SK-N-SH (cell line): ENCODE measurements at places on chromosomes 3 and 15. TPM values are rescaled to one million over a fixed set of nuclear protein-coding genes. Genes with fewer than 3 reads are reported as not detected.

The SCN5A gene
- 0.18 and 0.21 TPM in 2 replicates for polyA plus RNA-seq

The OGG1 gene
- 26.8 and 30.9 TPM in 2 replicates for polyA plus RNA-seq

DNA sequence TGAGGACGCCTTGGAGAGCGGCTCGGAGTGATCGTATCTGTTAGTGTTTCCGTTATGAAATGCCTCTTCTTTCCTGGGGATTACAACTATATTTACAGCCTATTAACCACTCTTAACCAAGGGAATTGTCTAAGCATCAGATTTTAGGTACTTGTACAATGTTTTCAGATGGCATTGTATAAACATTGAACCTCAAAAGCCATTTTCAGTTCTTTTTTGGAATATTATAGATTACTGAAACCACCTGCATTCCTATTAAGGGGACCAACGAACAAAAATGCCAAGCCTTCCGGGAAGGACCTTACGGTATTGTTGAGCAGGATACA is 1.1 kb downstream of the NEO1 start:
- no peaks in the 10 kb centered on the region for H3K36me3 ChIP-seq
- H3K4me3 ChIP-seq = peak overlapping the region; percentile 78
- peaks cover 5% of the 10 kb centered on the region for H3K4me1 ChIP-seq
- DNase-seq = no peak
- no peaks in the 10 kb centered on the region for H3K27me3 ChIP-seq
- peak overlapping the region; percentile 82 for H3K27ac ChIP-seq

The ASB14 gene
- not detected in 2 replicates for polyA plus RNA-seq

DNA sequence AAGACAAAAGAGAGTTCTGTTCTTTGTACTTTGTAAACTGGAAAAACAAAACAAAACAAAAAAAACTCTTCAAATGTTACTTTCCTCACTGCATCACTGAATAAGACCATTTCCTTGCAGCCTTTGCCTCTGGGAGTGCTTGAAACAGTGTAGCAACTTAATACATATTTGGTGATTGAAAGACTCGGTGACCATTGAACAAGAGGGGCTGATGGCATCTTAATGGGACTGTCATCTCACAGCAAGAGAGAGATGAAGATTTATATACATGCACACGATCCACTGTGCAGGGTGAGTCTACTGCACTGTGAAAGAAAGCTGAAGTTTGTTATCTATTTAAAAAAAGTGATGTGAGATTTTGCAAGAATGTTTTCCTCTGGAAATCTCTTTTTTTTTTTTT is 111.9 kb upstream of the KLHL25 start:
- H3K4me3 ChIP-seq = no peak overlapping the region
- no peaks in the 10 kb centered on the region for H3K36me3 ChIP-seq
- H3K4me1 ChIP-seq = peaks cover 5% of the 10 kb centered on the region; the same call in 1 of the 2 replicates
- H3K27me3 ChIP-seq = no peaks in the 10 kb centered on the region
- no peak overlapping the region for H3K27ac ChIP-seq

DNA sequence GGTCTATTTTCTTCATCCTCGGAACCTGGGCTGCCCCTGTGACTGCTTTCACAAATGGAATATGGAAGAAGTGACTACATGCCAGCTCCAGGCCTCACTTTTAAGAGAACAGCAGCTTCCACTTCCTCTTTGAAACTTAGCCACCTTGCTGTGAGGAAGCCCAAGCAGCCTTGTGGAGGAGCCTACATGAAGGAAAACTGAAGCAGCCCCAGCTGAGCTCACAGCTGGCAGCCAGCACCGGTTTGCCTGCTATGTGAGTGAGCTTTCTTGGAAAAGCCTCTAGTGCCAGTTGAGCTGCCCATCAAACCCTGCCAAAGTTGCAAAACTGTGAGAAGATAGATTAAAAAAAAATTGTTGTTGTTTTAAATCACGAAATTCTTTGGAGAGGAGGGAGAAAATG is 498.0 kb upstream of the PROK2 start:
- peaks cover 3% of the 10 kb centered on the region for H3K4me1 ChIP-seq
- H3K27ac ChIP-seq = no peak overlapping the region

The ITIH3 gene
- polyA plus RNA-seq = 4.3 and 5.3 TPM in 2 replicates

GRCh38 chr3:100891827-100892226 is 101.4 kb downstream of the ABI3BP start:
- no peak overlapping the region for H3K27ac ChIP-seq
- DNase-seq = no peak
- no peaks in the 10 kb centered on the region for H3K36me3 ChIP-seq
- H3K4me3 ChIP-seq = no peak overlapping the region

The AGBL1 gene
- not detected in 2 replicates for polyA plus RNA-seq

The CRABP1 gene
- polyA plus RNA-seq = 1.0 and 1.6 TPM in 2 replicates

The SUSD5 gene
- 0.97 and 1.2 TPM in 2 replicates for polyA plus RNA-seq

- no peaks in the 10 kb centered on the region for H3K4me1 ChIP-seq
- no peaks in the 10 kb centered on the region for H3K27me3 ChIP-seq
- H3K27ac ChIP-seq = no peak overlapping the region
- no peak overlapping the region for H3K4me3 ChIP-seq
- no peaks in the 10 kb centered on the region for H3K36me3 ChIP-seq
These were observed 3.8 kb upstream of the KIF23 start for GRCh38 chr15:69410248-69410874.

- H3K4me1 ChIP-seq = peaks cover 21% of the 10 kb centered on the region
- no peaks in the 10 kb centered on the region for H3K27me3 ChIP-seq
- H3K27ac ChIP-seq = no peak overlapping the region
These were observed 86.1 kb downstream of the CCNL1 start for GRCh38 chr3:157073810-157074209.

GRCh38 chr3:18351069-18351628 is 74.0 kb downstream of the SATB1 start:
- H3K4me3 ChIP-seq = no peak overlapping the region
- peak overlapping the region; percentile 3; the same call in 1 of the 2 replicates for H3K27ac ChIP-seq
- no peak for DNase-seq
- H3K36me3 ChIP-seq = no peaks in the 10 kb centered on the region
- no peaks in the 10 kb centered on the region for H3K27me3 ChIP-seq

The CHRNB4 gene
- 0.30 and 0.55 TPM in 2 replicates for polyA plus RNA-seq

GRCh38 chr3:128849911-128850455 is 29.4 kb upstream of the ACAD9 start:
- H3K27ac ChIP-seq = no peak overlapping the region
- H3K4me3 ChIP-seq = no peak overlapping the region
- H3K27me3 ChIP-seq = no peaks in the 10 kb centered on the region
- H3K36me3 ChIP-seq = no peaks in the 10 kb centered on the region
- peaks cover 29% of the 10 kb centered on the region; the same call in 1 of the 2 replicates for H3K4me1 ChIP-seq

The UCN2 gene
- polyA plus RNA-seq = 0.50 and 0.69 TPM in 2 replicates

- no peaks in the 10 kb centered on the region for H3K27me3 ChIP-seq
- DNase-seq = no peak
- H3K27ac ChIP-seq = no peak overlapping the region
- H3K4me3 ChIP-seq = no peak overlapping the region
- H3K36me3 ChIP-seq = no peaks in the 10 kb centered on the region
- no peaks in the 10 kb centered on the region for H3K4me1 ChIP-seq
These were observed 61.7 kb upstream of the LRRN1 start for GRCh38 chr3:3737531-3737930.

- peaks cover 2% of the 10 kb centered on the region for H3K4me1 ChIP-seq
- H3K27me3 ChIP-seq = no peaks in the 10 kb centered on the region
- H3K4me3 ChIP-seq = no peak overlapping the region
- peaks cover 83% of the 10 kb centered on the region for H3K36me3 ChIP-seq
These were observed 47.1 kb downstream of the MKRN2 start for GRCh38 chr3:12603969-12604368.

DNA sequence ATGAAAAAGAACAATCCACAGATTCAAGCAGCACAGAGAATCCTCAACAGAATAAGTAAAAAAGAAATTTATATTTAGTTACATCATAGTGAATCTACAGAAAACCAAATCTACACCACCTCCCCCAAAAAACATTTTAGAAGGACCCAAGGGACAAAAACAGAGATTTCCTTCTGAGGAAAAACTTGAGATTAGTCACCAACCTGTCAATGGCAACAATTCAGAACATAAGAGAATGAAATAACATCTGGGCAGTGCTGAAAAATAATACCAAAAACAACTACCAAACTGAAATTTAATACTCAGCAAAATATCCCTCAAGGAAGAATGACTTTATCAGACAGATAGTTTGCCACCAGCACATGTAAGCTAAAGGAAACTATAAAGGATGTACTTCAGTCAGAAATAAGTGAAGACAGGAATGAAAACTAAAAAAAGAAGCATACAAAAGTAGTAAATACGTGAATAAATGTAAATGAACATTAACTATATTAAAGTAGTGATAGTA is 260.7 kb downstream of the ULK4 start:
- no peak overlapping the region for H3K4me3 ChIP-seq
- DNase-seq = no peak
- H3K4me1 ChIP-seq = no peaks in the 10 kb centered on the region
- no peaks in the 10 kb centered on the region for H3K27me3 ChIP-seq
- H3K36me3 ChIP-seq = no peaks in the 10 kb centered on the region

- no peaks in the 10 kb centered on the region for H3K4me1 ChIP-seq
- H3K36me3 ChIP-seq = no peaks in the 10 kb centered on the region
- H3K27ac ChIP-seq = no peak overlapping the region
- DNase-seq = no peak
- peaks cover 3% of the 10 kb centered on the region; the same call in 1 of the 2 replicates for H3K27me3 ChIP-seq
- H3K4me3 ChIP-seq = no peak overlapping the region
These were observed 18.0 kb upstream of the NEO1 start for GRCh38 chr15:73034221-73034620.

- H3K27me3 ChIP-seq = no peaks in the 10 kb centered on the region
- no peaks in the 10 kb centered on the region for H3K36me3 ChIP-seq
- no peak for DNase-seq
- no peak overlapping the region for H3K27ac ChIP-seq
- 0 out of 2 replicates have a peak, but pooled peaks cover under 1% of the 10 kb centered on the region for H3K4me1 ChIP-seq
These were observed 69.5 kb downstream of the HERC1 start for GRCh38 chr15:63764124-63764803.

DNA sequence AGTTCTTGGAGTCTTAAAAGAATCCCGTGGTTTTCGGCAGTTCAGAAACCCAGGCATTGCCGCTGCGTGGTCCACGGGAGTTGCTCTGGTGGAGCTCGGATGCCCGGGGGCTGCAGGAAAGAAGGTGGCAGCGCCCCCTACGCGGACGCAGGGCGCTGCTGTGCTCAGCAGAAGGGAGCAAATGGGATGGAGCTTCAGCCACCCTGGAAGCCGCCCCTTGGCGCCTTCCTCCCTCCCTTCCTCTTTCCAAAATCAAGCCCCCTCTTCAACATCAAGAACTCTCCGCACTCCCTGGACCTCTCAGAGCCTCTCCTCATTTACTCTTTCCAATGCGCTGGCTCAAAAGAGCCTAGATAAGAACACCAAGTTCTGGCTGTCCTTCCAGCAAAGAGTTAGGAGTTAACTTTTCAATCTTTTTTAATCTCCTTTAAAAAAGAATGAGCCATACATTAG is 880 bp upstream of the CHRNA7 start:
- DNase-seq = peak; percentile 80
- peaks cover 29% of the 10 kb centered on the region for H3K4me1 ChIP-seq
- peaks cover 23% of the 10 kb centered on the region; the same call in 1 of the 2 replicates for H3K27me3 ChIP-seq
- H3K36me3 ChIP-seq = no peaks in the 10 kb centered on the region
- H3K27ac ChIP-seq = no peak overlapping the region
- peak overlapping the region; percentile 59 for H3K4me3 ChIP-seq

The CLEC3B gene
- 0.16 and 0.46 TPM in 2 replicates for polyA plus RNA-seq

The ST3GAL6 gene
- 16.3 and 17.9 TPM in 2 replicates for polyA plus RNA-seq

GRCh38 chr15:53559364-53560277 is 199.8 kb downstream of the WDR72 start:
- no peak for DNase-seq
- no peak overlapping the region for H3K27ac ChIP-seq
- no peaks in the 10 kb centered on the region for H3K4me1 ChIP-seq

GRCh38 chr3:29561651-29562149 is 280.8 kb downstream of the RBMS3 start:
- no peak overlapping the region for H3K4me3 ChIP-seq
- H3K27ac ChIP-seq = no peak overlapping the region; the same call in 1 of the 2 replicates
- no peak for DNase-seq
- H3K27me3 ChIP-seq = no peaks in the 10 kb centered on the region
- H3K4me1 ChIP-seq = peaks cover 5% of the 10 kb centered on the region

GRCh38 chr3:65577843-65578430 is 460.8 kb downstream of the MAGI1 start:
- no peak overlapping the region for H3K4me3 ChIP-seq
- H3K36me3 ChIP-seq = no peaks in the 10 kb centered on the region
- DNase-seq = no peak
- H3K4me1 ChIP-seq = peaks cover 7% of the 10 kb centered on the region; the same call in 1 of the 2 replicates
- H3K27ac ChIP-seq = peak overlapping the region; percentile 42; the same call in 1 of the 2 replicates

GRCh38 chr3:67127254-67127653 is 129.1 kb downstream of the KBTBD8 start:
- H3K27me3 ChIP-seq = no peaks in the 10 kb centered on the region
- no peaks in the 10 kb centered on the region for H3K36me3 ChIP-seq
- no peak for DNase-seq
- H3K27ac ChIP-seq = no peak overlapping the region
- no peaks in the 10 kb centered on the region; the same call in 1 of the 2 replicates for H3K4me1 ChIP-seq

DNA sequence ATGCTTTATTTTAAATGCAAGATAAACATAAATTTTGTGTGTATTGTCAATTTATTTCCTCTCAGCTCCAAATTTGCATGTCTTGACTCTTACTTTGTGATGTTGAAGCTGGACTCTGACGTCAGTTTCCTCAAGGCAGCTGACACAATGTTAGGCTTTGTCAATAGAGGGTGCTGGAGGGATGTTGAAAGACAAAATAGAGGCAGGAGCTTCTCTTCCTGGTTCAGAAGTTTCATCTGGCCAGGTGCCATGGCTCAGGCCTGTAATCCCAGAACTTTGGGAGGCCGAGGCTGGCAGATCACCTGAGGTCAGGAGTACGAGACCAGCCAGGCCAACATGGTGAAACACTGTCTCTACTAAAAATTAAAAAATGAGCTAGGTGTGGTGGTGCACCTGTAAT is 408.6 kb downstream of the GBE1 start:
- no peak overlapping the region for H3K27ac ChIP-seq
- no peaks in the 10 kb centered on the region for H3K27me3 ChIP-seq
- no peaks in the 10 kb centered on the region for H3K36me3 ChIP-seq
- no peak for DNase-seq
- H3K4me1 ChIP-seq = no peaks in the 10 kb centered on the region

DNA sequence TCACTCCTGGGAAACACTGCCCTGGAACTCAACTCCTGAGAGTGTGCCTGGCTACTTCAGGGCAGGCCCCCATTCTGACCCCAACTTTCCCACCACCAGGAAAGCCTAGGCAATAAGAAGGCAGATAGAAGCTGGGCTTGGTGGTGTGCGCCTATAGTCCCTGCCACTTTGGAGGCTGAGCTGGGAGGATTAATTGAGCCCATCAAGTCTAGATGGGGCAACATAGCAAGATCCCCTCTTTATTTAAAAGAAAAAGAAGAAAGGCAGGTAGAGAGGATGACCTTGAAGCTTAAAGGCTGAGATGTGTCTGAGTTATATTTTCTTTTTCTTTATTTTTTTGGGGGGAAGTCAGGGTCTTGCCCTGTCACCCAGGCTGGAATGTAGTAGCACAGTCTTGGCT is 4.2 kb upstream of the RBPMS2 start:
- no peak overlapping the region for H3K4me3 ChIP-seq
- H3K27me3 ChIP-seq = no peaks in the 10 kb centered on the region
- H3K27ac ChIP-seq = no peak overlapping the region
- H3K4me1 ChIP-seq = 0 out of 2 replicates have a peak, but pooled peaks cover 4% of the 10 kb centered on the region
